Stimulated activated CD4-positive, alpha-beta T cell treated with anti-CD3 and anti-CD28 coated beads, Interleukin-1b, Interleukin-23, amount 100 ng/mL, for 4 hours (primary cell): ENCODE measurements at places on chromosomes 1 and 21.

DNA sequence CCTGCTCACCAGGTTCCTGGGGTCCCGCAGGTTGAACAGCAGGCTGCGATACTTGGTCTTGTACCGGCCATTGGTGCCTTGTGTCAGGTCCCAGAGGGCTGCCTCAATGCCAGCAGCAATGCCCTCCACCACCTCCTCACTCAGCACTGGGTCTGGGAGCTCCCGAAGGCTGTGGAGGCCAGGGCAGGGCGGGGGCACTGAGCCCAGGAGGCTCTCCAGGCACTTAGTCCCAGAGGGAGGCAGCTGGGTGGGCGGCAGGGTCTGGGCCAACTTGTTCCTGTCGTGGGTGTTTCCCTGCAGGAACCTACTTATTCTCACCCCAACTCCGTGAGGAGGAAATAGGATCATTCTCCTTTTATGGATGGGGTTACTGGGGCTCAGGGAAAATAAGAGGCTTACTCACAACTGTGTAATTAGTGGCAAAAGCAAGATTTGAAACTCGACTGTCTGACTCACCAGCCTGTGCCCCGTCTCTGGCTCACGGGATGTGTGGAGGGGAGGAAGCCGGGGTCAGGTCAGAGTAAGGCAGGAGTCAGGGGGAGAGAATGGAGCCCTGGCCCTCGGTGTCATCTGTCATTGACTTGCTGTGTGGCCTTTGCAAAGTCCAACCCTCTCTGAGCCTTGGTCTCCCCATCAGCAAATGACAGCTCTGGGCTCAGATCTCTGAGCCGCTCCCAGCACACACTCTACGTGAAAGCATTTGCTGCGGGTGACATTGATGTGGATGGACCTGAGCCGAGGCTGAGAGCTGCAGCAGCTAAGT is 17.2 kb downstream of the SPOCD1 start:
- DNase-seq: no peak

DNA sequence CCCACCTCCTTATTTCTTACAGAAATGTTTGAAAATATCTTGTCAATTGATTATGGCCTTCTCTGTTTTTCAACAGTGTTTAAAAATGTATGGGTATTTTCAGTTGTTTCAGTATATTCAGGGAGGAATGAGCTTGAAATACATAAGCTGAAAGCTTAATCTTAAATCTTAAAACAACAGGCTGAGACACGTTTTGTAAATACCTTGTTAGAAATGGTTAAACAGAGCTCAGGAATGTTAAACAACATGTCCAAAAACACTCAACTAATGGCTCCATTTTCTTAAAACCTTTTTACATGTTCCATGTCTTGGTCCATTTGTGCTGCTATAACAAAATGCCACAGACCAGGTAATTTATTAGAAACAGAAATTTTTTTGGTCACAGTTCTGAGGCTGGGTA is 953.8 kb upstream of the ADGRL2 start:
- no peak for DNase-seq

- no peak for DNase-seq
Observed at GRCh38 chr1:3683992-3684391, 31.7 kb downstream of the TP73 start.

DNA sequence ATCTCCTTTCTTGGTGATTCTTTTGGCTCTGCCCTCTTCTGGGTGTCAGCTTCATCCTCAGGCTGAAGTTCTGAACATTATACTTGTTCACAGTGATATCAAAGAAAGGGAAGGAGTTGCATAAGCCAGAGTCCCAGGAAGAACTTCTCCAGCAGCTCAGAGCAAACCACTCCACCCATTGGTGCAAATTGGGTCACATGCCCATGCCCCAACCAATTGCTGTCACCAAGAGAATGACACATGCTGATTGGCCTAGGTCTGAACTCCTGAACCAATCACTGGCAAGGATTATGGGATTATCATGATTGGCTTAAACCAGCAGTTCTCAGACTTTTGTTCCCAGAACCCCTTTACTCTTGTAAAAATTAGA is 256.5 kb upstream of the TMEM51 start:
- no peak for DNase-seq
